ENCODE measurements at places on chromosomes 3 and 15. TPM values are rescaled to one million over a fixed set of nuclear protein-coding genes. Genes with fewer than 3 reads are reported as not detected.

DNA sequence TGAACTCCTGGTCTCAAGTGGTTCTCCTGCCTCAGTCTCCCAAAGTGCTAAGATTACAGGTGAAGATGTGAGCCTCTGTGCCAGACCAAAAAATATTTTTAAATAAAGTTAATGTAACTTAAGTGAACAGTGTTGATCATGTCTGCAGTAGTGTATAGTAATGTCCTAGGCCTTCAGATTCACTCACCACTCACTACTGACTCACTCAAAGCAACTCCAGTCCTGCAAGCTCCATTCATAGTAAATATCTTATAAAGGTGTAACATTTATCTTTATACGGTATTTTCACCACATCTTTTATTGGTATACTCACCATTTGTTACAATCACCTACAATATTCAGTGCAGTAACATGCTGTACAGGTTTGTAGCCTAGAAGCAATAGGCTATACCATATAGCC, 264.2 kb downstream of the ULK4 start:
- DNase-seq = no peak

DNA sequence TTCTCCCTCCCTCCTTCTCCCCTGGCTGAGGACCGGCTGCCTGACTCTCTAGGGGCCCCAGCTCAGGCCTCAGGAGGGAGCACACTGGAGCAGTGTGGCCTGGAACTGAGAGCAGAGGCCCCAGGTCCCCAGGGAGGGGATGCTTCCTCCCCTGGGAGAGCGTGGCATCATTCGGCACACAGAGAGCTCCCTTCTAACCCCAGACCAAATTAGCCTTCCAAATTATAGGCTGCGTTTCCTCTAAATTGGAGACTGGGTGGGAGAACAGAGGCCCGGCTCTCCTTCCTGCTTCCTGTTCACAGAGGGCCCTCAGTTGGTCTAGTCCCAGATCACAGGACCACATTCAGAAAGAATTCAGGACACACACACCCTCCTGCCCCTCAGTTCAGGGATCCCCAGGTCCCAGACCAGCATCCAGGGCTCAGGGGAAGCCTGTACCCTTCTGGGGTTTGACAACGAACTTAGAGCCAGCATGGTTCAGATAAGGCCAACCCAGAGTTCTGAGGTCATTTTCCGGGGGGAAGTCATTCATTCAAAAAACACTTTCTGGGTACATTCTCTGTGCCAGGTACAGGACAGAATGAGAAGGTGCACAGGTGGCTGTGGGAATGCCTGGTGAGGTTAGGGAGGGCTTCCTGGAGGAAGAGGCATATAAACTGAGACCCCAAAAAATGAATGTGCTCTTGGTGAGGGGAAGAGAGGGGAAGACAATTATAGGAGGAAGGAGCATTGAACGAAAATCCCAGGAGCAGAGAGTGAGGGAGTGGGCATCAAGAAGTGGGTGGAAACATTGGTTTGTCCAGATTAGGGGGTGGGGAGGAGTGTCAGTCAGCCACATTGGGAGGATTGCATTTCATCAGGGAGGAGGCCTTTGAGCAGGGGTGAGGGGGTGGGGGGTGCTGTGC, 28.4 kb upstream of the RPL29 start:
- DNase-seq = no peak

GRCh38 chr3:36680952-36681351, 83.4 kb downstream of the DCLK3 start:
- no peak for DNase-seq

The MORC1 gene
- total RNA-seq = not detected

DNA sequence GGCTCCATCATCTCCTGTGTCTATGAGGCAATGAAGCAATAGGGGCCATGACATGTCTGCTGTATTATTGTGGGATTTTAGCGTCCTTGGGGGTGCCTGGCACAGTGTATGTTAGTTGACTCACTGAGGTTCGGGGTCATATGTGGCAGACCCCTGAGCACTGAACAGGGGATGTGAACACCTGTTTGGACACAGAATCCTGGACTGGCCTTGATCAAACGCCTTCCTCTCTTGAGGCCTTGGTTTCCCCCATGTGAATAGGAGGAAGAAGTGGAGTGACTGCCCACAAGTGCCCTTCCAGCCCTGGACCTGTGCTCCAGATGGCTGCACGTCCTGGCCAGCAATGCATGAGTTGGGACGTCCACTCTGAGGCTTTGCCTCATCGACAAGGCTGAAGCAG, 84.2 kb downstream of the HMG20A start:
- no peak for DNase-seq

The SYNPR gene
- total RNA-seq = not detected

The ARL6 gene
- 12.3 TPM for total RNA-seq
